ENCODE measurements at places on chromosomes 1 and 21.
A peak's percentile ranks its signal among the peaks of the same experiment; 100 is the strongest.

GRCh38 chr1:34713443-34713842 is 41.4 kb upstream of the GJB5 start:
- DNase-seq, result no peak

- peak; percentile 67 for DNase-seq
Measured at GRCh38 chr1:203340112-203340790, 10.7 kb downstream of the FMOD start.

GRCh38 chr1:109838838-109839240 is 71.8 kb upstream of the CSF1 start:
- DNase-seq, result no peak

- peak; percentile 82 for DNase-seq
Measured at GRCh38 chr1:227945891-227946623, 1.7 kb downstream of the WNT9A start.

- DNase-seq, result no peak
Measured at GRCh38 chr21:33149181-33149580, 79.2 kb downstream of the OLIG1 start.

- DNase-seq, result peak; percentile 18
Measured at GRCh38 chr1:1938613-1939295, 19.7 kb upstream of the TMEM52 start.

- no peak for DNase-seq
Measured at GRCh38 chr1:47523835-47524215, 86.0 kb downstream of the FOXD2 start.

- DNase-seq, result no peak
Measured at GRCh38 chr1:100440075-100440809, 87.9 kb downstream of the CDC14A start.

DNA sequence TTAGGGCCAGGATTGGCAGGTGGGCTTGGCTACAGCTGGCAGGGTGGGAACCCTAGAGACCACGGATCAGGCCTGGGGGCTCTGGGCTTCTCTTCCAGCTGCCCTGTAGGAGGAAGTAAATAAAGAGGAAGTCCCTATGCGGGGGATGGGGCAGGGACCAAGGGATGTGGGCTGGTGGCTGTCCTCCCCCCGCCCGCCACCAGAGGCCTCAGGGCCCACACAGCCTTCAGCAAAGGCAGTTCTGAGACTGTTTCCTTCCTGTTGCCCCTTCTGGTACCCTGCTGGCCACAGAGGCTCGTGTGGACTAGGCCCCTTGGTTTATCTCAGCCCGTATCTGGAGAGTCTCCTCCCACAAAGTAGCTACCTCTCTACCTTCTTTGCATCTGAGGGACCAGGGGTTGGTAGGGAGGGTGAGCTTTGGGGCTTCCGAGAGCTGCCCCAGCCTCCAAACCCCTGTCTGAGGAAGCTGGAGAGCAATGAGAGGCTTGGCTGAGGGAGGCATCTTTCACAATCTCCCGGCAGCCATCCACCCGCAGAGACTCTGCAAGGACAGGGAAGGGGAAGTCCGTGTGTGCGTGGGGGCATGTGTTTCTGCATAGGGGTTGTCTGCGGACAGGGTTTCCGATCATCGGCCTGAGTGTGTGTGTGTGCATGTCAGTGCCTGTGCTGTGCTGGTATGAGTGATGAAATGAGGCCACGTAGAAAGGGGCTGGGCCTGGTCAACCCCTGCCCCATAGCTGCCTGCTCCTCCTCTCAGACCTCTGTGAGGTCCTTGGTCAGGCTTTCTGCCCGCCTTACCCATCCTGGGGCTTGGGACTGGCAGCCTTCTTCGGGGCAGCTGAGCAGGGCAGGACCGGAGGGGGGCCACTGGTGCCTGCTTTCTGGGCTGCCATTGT is 12.5 kb downstream of the RPS6KA1 start:
- DNase-seq, result peak; percentile 77

GRCh38 chr1:154391086-154391770 is 13.9 kb upstream of the IL6R start:
- DNase-seq, result no peak

GRCh38 chr21:31913182-31913608 is 40.4 kb downstream of the HUNK start:
- DNase-seq, result no peak

- DNase-seq, result no peak
Measured at GRCh38 chr1:114340892-114341291, 170.1 kb downstream of the TRIM33 start.

GRCh38 chr21:45727390-45727789 is 83.9 kb downstream of the PCBP3 start:
- DNase-seq, result no peak

GRCh38 chr1:244085891-244086290 is 34.8 kb downstream of the ZBTB18 start:
- DNase-seq, result no peak

DNA sequence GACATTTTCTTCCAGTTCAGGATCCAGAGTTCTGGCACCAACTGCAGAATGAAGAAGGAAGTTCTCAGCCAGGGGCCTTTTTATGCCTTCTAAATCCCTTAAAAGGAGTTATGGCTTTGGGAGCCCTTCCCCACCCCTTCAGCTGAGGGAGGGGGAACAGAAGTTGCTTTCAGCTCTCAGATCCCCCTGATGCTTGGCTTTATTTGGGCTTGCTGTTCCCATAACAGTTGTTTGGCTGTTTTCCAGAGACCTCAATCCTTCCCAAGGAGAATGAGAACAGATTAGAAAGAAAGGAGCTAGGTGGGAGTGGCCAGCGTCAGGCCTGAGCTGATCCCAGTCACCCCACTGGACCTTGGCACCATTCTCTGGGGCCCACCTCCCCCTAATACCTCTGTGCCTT is at the start of gene RPE65:
Gene RPE65 (minus strand): TSS at position 54 of the 400 bp plus-strand sequence. CDS start 49 bp downstream, at position 5.
- DNase-seq, result no peak

DNA sequence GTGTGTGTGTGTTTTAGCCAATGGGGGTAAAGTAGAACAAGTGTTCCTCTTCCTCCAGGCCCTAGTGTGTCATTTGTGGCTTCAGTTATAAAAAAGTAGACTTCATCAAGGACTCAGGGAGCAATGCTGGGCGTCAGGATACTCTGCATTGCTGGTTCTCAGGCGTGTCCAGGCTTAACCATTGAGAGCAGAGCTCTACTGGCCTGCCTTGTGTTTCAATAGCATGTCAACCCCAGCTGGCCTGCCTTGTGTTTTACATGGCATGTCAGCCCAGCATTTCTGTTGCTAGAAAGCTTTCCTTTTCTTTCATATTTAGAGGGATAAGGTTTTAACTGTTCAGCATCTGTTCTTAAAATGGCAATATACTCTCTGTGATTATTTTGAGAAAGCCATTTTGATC is 117.6 kb upstream of the TMPRSS15 start:
- DNase-seq, result no peak

GRCh38 chr1:232900818-232901217 is 49.6 kb upstream of the NTPCR start:
- peak; percentile 32 for DNase-seq

DNA sequence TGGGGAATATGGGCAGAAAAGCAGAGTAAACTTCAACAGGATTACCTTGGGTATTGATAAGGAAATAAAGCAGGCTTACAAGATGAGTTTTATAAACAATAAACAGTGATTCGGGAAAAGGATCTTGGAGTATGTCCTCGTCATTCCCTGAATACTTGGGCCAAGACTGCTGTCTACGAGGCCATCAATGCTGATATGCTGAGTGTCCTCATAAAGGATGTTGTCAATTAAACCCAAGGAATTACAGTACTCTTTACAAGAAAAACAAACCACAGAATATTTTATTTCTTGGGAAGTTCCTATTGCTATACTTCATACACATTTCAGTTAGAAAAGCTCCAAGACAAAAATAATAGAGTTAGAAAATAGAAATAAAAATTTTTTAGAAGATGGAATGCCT is 34.9 kb downstream of the ATP1B1 start:
- DNase-seq, result no peak

GRCh38 chr1:109312978-109313775 is 6.4 kb upstream of the MYBPHL start:
- DNase-seq, result no peak

- DNase-seq, result no peak
Measured at GRCh38 chr1:232221802-232222499, 408.0 kb downstream of the SIPA1L2 start.

DNA sequence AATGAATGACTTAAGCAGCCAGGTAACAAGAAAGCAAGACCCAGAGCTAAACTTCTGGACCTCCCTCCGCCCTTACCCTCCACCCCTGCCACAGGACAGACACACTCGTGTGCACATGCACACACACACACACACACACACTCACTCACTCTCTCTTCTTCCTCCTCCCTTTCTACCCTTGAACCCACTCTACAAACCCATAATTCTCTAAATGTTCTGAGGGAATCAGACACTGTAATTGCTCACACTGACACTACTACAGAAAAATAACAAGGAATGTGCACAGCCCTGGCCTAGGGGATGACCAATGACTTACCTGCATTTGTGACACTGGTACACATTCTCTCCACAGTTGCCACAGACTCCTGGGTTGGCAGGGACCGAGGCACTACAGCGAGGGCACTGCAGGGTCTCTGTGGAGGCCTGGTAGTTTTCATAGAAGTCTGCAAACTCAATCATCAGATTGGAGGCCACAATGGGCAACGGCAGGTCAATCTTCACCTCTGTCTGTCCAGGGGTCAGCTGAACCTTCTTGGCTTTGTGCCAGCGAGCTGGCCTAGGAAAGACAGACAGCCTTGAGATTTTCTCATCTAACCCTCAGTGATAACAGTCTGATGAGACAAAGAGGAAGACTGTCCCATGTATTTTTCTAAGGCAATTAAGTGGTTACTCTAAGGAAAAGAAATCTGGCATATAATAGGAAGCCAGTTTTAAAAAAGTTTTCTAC is 94.8 kb downstream of the UBR4 start:
- no peak for DNase-seq

DNA sequence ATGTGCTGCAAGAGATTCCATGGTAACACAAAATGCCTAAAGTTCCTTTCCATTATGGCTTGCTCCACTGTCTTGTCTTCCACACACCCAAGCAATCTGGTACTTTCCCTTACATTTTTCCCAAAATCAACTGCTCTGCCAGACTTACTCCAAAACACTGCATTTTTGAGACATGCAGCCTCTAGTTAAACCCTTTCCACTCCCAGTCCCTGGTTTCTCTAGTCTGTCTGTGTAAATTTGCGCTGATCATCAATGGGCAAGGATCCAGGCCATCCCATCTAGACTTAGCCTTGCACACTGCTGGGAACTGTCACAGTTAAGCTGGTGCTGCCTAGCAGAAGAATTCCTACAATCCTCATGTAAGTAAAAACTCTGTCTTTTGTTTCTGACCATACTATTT is 47.8 kb downstream of the DAB1 start:
- no peak for DNase-seq

DNA sequence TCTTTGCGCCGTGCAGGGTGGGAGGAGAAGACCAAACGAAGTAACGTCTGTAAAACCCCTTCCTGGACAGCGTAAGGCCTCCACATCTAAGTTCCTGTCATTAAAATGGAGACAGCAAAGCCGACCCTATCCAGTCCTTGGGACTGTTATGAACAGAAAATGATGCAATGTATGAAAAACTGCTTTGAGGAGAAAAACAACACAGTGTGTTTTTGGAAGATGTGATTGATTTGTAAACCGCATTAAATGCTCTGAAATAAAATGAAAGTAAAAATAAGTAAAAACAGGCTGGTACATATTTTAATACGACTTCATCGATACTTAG is 827 bp upstream of the URB1 start:
- no peak for DNase-seq

DNA sequence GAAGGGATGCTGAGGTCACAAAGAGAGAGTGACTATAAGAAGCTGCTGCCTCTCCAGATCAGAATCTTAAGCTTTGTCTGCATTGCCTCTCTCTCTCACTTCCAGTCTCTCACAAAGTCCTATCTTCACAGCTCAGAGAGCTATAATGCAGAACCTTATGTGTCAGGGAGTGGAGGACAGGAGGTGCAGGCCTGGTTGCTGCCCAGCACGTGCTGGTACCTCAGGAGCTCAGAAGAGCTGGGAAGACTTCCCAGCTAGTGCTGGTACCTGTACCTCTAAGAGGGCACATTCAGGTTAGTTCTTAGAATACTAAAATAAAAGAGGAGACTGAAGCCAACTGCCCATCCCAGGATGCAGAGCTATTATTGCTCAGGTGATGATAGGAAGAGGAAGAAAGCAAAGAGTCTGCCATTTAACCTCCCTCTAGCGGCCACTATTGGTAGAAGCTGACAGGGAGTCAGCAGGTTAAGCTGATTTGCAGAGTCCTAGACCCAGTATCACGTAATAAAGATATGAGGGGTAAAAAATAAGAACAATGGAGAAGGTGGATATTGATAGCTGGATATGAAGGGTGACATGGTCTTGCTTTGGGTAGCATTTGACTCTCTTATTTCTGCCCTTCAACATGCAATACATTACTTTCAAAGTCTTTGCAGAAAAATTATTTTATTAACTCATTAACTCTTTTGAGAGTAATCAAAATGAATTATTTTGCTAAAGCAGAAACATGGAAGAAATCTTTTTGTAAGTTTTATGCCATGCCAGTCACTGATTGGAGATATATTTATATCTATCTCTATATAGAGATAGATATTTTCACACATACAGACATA is 138.1 kb upstream of the HMCN1 start:
- DNase-seq, result no peak

GRCh38 chr1:240385985-240386978 is 225.7 kb downstream of the GREM2 start:
- DNase-seq, result no peak

- peak; percentile 62 for DNase-seq
Measured at GRCh38 chr21:36980280-36981048, 14.0 kb upstream of the HLCS start.

- DNase-seq, result no peak
Measured at GRCh38 chr21:15860541-15860940, 130.8 kb downstream of the USP25 start.

DNA sequence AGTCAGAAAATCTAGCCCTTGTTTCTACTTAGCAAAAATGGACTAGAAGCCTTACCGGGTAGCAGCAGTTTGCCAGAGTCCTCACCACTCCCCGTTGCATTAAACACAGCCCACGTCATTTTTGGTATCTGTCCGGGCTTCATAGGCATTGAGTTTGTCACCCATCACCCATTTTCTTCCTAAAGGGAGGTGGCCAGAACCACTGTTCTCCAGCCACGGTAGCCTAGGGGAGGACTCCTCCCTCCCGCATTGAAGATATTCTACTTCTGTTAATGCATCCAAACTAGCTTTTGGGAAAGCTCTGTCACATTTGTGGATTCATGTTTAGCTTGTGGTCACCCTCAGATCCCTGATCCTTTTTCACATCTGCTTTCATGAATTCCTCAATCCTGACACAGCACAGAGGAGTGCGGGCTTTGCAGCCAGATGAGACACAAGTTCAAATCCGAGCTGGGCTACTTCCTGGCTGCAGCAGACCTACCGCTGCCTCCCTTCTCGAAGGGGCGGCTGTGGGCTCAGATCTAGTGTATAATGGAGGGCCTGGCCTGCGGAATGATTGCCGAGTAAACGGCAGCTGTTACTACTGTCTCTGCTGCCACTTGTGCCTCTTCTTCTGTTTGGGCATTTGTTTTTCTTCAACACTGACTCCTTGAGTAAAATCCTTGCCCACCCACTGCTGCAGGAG is 63.2 kb upstream of the EFHD2 start:
- DNase-seq, result no peak
